Natural killer cell treated with Interleukin-12 subunit alpha and Interleukin-12 subunit beta and Interleukin-15 and Interleukin-18, amount 100 ng/mL, for 72 hours (primary cell): ENCODE measurements at places on chromosomes 11 and 22.

DNA sequence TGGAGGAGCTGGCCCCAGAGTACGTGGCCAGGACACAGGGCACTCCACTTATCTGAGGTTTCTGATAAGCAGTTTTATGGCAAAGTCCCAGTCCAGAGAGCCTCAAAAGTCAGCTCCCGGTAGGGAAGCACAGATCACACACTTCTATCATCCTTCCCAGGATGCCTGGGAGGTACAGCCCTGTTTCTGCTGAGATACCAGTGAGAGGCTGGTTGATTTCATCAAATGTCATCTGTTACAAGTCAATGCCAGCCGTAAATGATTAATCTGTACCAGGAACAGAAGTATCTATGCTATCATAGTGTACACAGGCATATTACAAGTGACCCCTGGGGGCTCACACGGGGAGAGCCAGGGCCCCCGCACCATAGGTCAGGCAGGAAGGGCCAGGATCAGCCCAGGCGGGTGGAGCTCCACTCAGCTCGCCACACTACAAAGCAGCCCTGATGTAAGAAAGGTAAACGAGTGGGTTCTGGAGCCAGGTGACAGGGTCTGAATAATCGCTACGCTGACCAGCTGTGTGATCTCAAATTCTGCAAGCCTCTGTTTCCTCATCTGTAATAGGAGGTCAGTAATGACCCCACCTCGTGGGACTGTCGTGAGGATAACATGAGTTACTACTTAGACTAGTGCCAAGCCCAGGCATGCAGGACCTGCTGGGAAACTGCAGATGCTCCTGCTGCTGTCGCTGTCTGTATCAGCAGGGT lies 17.6 kb downstream of the PLA2G6 start:
- DNase-seq: no peak

GRCh38 chr11:83511646-83512045 lies 225.5 kb upstream of the CCDC90B start:
- no peak for DNase-seq

DNA sequence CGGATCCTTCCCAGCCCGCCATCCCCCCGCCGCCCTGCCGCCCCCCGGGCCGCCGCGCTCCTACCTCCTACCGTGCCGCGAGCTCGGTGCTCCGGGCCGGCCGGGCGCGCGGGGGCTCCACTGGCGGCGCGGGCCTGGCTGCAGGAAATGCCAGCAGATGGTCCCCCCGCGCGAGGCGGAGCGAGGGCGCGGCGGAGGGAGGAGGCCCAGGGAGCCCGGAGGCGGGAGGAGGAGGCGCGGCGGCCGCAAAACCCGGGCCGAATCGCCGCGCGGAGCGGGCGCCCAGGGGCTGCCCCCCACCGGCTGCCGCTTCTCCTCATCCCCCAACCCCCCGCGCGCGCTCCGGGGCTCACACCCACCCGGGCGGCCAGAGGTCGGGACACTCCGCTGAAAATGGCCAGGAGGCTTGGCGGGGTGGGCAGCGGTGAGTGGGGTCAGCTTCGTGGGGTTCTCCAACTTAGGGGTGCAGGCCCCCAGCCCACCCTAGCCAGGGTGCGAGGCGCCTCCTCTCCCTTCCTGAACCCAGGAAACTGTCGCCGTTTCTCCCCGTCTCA lies at the start of gene OSBPL5:
TSS of gene OSBPL5 (minus strand) at position 159 of the 554 bp plus-strand sequence. CDS start 36,162 bp downstream, outside the sequence.
- DNase-seq: peak; percentile 84

- DNase-seq: peak; percentile 37
Measured at GRCh38 chr11:70065318-70066135, 12.6 kb upstream of the ANO1 start.

GRCh38 chr11:84173078-84173477 lies 886.9 kb upstream of the CCDC90B start:
- no peak for DNase-seq

GRCh38 chr11:1289211-1289935 lies 20.1 kb downstream of the TOLLIP start:
- DNase-seq: peak; percentile 15

GRCh38 chr11:70703141-70704064 lies 305.1 kb downstream of the CTTN start:
- no peak for DNase-seq

DNA sequence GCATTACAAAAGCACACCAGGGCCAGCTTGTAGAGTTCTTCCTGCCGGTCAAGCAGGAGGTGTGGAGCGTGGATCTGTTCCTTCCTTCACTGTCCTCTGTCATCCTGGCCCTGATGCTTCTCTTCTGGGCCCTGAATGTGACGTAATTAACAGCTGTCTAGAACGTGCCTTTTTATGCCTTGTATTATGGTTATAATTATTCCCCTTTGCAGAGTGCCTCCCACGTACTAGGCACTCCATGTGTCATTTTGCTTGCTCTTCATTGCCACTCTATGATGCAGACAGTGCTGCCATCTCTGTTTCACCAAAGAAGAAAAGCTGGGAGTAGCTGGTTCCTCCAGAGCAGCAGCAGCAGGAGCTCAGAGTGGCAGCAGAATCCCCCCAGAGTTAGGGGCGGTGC lies 132.1 kb upstream of the TTC12 start:
- no peak for DNase-seq

GRCh38 chr22:24389680-24390079 lies 37.7 kb upstream of the ADORA2A start:
- DNase-seq: no peak

DNA sequence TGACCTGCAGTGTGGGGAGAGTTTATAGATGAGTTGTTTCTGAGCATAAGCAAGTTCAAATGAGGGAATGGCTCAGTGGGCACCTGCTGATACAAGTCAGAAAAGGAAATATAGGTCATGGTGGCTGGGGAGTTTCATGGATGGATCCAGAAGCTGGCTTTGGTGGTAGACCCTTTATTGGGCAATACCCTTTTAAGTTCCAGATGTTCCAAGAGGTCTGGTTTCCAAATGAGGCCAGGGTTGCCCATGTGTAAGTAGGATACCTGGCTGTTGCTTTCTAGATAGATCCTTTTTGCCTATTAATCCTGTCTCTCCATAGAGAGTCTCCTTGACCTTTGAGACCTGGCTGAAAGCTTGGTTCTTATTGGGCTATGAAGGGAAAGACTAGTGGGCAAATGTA lies 2.2 kb downstream of the STIM1 start:
- DNase-seq: no peak

GRCh38 chr11:79285756-79286155 lies 155.1 kb downstream of the TENM4 start:
- no peak for DNase-seq

GRCh38 chr11:35330156-35330889 lies 89.0 kb downstream of the SLC1A2 start:
- DNase-seq: no peak

GRCh38 chr22:21996175-21996720 lies 13.7 kb upstream of the TOP3B start:
- DNase-seq: no peak

- no peak for DNase-seq
Measured at GRCh38 chr11:124745835-124746620, 6.0 kb downstream of the VSIG2 start.

DNA sequence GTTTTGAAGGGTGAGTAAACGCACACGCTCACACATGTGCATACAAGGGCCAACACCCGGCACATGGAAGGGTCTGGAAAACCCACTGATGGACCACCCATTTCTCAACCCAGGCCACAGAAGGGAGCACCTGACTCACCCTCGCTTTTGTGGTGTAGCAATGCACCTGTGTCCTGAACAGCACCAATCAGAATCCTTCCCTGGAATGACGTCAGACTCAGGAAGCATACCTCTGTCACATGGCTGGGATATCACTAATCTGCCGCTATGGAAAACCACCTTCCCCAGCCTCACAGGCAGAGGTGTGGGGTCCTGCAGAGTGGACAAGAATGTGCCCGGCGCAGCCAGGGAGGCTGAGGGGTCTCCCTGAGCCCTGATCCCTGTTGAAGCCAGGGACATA lies 9.0 kb upstream of the OSM start:
- no peak for DNase-seq

DNA sequence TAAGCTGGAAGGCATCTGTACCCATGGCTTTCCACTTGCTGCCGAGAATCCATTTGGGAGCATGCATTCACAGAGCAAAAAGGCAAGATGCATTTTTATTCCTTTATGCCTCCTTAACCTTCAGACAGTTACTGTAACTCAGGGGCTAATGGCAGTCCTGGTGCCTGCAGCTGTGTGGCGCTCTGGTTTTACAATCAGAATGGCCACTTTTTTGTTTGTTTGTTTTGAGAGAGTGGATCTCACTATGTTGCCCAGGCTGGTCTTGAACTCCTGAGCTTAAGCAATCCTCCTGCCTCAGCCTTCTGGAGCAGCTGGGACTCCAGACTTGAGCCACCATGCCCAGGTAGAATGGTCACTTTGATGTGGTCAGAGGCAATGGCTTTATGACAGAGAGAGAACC lies 101.8 kb downstream of the NAV2 start:
- DNase-seq: no peak

DNA sequence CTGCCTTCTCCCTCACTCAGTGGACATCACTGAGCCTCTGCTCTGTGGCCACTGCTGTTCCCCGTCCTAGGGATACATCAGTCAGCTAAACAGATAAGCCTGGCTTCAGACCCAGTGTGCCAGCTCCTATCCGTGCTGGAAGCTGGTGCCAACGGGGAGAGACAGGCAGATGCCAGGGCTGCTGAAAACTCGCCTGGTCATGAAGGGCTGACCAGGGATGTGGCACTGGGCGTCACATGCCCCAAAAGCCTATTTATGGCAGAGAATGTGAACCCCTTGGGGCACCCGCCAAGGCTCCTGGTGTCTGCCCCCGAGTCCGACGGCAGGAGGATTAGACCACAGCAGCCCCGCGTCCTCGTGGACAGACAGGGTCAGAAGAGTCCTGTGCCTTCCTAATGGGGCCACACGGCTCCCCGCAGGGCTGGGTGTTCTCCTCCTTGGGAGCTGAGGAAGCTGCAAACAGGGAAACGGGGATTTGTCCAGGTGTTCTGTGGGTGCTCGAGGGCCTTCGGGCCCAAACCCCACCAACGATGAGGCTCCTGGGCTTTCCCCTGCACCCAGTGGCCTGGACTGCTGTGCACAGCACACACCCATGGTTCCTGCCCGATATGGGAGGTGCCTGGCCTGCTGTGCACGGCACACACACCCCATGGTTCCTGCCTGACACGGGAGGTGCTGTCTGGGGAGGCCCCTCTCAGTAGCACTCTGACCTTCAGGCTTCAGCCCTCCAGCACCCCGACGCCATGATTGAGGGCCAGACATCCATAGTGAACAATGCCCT lies 19.9 kb downstream of the ANO1 start:
- no peak for DNase-seq

GRCh38 chr11:119323532-119324033 lies 6.7 kb upstream of the MCAM start:
- DNase-seq: peak; percentile 73

GRCh38 chr11:69634590-69634989 lies 6.4 kb upstream of the CCND1 start:
- no peak for DNase-seq

DNA sequence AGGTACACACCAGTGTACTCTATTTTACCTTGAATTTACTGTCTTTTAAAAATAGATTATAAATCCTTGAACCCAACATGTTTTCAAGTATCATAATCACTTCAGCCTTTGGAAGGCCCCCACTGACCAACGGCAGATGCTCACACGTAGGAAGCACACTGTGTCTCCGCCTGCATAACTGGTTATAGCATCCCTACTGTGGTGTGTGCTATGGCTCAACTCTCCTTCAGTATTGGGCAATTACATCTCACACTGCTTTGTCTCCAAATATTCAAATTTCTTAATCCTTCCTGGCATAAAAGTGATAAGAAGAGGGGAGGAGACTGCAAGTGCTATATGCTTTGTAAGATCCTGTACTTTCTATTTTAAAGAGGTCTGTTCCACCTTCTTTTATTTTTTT lies 165.7 kb downstream of the CADM1 start:
- no peak for DNase-seq

DNA sequence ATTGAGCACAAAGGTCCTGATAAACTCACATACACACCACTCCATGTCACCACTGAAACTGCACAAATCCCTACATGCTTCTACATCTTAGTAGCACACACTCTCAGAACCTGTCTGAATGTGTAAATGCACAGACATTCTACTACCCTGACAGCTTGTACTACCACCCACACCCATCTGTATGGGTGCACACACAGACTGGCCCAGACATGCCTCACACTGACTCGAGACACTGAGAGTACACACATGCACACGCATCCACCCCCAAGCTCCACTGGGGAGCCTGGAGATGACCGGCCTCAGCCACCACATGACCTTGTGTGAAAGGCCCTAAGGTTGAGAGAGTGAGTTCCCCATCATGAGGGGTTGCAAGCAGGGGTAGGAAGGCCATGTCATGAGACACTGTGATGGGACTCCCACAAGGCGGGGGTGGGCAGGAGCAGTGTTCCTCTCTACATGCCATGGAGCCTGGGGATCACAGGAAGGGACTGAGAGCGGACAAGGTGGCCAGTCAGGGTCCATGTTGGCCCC lies 28.1 kb downstream of the ARAP1 start:
- no peak for DNase-seq

DNA sequence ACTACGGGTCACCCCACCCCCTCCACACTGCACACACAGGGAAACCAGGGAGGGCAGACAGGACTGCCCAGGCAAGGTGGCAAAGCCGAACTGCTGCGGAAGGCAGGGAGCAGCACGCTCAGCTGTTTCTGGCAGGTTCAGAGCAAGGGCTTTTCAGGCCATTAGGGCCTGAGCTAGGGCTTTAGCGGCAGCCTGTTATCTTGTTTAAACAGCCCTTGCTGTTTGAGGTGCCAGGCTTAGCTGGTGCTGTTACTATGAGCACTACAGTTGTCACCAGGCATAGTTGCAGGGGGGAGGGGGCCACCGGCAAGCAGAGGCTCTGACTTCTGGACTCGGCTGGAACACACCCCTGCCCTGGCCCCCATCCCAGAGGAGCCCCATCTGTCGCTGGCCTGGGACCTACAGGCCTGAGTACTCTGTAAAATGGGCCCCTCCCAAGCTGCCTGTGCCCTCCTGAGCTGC lies 34.9 kb downstream of the RSPH14 start:
- no peak for DNase-seq

GRCh38 chr22:48899523-48900326 lies 927.9 kb downstream of the BRD1 start:
- no peak for DNase-seq

- DNase-seq: no peak
Measured at GRCh38 chr22:49658902-49659280, 168.8 kb downstream of the BRD1 start.

DNA sequence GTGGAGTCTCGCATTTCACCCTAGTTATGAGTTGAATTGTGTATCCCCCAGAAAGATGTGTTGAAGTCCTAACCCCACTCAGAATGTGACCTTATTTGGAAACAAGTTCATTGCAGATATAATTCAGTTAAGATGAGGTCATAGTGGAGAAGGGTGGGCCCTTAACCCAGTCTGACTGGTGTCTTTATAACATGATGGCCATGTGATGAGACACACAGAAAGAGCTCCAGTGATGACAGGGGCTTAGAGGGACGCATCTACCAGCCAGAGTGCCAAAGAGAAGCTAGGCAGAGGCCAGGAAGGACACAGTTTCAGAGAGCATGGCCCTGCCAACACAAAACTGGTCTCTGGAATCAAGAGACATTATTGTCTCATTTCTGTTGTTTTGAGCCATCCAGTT lies 50.3 kb downstream of the LARGE1 start:
- DNase-seq: no peak
